Islet precursor cell (in vitro differentiated cells): ENCODE measurements at places on chromosomes 2 and 18.
A peak's percentile ranks its signal among the peaks of the same experiment; 100 is the strongest.

- peak; percentile 30 for DNase-seq
These were observed 41.0 kb downstream of the SERTAD2 start for GRCh38 chr2:64612575-64613195.

GRCh38 chr2:217900780-217901360, 101.9 kb downstream of the TNS1 start:
- DNase-seq, result no peak

DNA sequence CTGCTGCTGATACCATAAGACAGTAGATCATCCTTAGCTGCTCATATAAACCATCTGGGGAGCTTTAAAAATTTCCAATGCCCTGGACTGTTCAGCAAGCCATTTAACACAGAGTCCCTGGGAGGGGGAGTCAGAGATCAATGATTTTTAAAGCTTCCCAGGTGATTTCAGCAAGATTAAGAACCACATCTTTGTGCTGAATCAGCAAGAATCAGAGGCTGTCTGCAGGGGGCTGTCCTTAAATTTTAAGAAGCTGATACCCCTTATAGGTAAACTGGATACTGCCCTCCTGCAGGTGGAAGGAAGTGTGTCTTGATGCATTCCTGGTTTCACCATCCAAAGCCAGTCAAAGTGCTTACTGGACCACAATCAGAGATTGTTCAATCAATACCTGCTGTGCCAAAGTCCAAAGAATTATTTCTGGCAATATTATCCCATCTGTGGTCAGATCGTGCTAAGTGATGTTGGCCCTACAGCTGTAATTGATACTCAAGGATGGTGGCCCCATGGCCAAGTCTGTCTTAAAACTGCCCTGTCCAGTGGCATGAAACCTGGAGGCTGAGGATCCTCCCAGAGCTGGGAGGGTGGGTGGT, 72.2 kb downstream of the BCL2L11 start:
- no peak for DNase-seq

GRCh38 chr2:78876316-78876688, 149.2 kb upstream of the REG3G start:
- no peak for DNase-seq

DNA sequence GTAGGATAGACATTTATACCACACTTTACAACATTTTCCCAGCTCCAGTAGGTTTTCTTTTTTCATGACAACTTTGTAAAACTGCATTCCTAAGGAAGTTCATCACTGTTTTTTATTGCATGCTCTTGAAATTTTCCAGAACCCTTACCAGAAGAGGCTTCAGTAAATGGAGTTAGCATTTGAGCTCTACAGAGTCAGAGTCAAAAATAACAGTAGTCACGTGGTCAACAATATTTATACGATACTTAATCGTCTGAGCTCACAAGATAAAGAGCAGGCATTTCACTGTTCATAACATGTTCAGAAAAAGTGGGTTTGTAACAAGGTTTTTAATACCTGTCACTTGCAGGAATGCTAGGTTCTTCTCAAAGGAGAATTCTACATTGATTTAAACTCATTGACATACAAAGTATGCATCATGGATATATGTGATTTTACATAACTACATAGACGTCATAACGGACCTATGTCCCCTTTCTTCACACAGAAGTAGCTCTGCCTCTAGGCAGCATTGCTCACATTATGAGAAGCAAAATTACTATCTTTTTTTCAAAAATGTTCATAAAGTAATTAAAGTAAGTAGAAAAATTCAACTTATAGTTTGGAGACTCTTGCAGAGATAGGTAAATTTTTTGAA, 187.0 kb upstream of the COL3A1 start:
- no peak for DNase-seq

- DNase-seq, result no peak
These were observed 16.1 kb downstream of the MBOAT2 start for GRCh38 chr2:8987410-8987809.
